Activated CD8-positive, alpha-beta T cell treated with anti-CD3 and anti-CD28 coated beads for 36 hours (primary cell): ENCODE measurements at places on chromosomes 11 and 22. TPM values are rescaled to one million over a fixed set of nuclear protein-coding genes. Genes with fewer than 3 reads are reported as not detected.

The ANGPTL5 gene
- total RNA-seq = not detected

The PSMD13 gene
- 228 TPM for total RNA-seq

The CEP126 gene
- total RNA-seq = 1.6 TPM

The CBLIF gene
- total RNA-seq = not detected

GRCh38 chr11:1073261-1073724 is 1.4 kb upstream of the MUC2 start:
- peaks cover 1% of the 10 kb centered on the region for H3K27me3 ChIP-seq
- no peaks in the 10 kb centered on the region for H3K36me3 ChIP-seq
- H3K4me1 ChIP-seq = no peaks in the 10 kb centered on the region
- no peak overlapping the region for H3K4me3 ChIP-seq
- no peak overlapping the region for H3K27ac ChIP-seq
- DNase-seq = no peak

DNA sequence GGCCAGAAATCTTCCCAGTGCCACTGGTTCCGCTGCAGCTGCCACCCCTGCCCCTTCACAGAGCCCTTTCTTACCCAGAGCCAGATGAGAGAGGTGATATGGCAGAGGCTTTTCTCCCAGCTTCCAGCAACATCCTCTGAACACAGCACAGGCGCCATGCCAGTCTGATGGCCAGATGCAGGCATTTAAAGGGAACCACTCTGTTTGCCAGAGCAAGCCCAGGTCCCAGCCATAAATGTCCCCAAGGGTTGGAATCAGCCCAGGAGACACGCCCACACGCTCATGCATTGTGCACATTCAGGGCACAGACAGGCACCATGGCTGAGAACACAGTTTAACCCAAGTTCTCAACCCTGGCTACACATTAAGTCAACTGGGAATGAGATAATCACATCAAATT is 114.3 kb upstream of the CSNK2A3 start:
- no peaks in the 10 kb centered on the region for H3K4me1 ChIP-seq
- H3K27me3 ChIP-seq = no peaks in the 10 kb centered on the region
- no peak for DNase-seq
- H3K36me3 ChIP-seq = no peaks in the 10 kb centered on the region
- H3K4me3 ChIP-seq = no peak overlapping the region

DNA sequence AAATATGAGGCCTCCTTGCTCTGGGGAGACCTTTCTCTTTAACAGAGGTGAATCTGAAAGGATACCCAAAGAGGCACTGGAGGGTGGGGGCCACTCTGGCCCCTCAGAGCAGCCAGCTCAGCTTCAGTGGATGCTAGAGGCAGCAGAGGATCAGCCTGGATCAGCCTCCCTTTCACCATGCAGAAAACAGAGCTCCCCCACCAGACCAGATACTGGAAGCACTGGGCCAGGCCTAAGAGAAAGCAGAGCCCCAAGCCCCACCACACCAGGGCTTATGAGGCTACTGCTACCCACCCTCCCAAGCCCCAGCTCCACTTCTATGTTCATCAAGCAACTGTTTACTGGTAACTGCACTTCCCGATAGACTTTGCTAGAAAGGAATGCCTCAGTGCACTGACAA is 4.0 kb upstream of the SLC43A3 start:
- DNase-seq = no peak
- H3K36me3 ChIP-seq = peaks cover 13% of the 10 kb centered on the region
- H3K4me3 ChIP-seq = no peak overlapping the region
- peaks cover 17% of the 10 kb centered on the region for H3K4me1 ChIP-seq
- no peak overlapping the region for H3K27ac ChIP-seq

- H3K27me3 ChIP-seq = no peaks in the 10 kb centered on the region
- no peaks in the 10 kb centered on the region for H3K4me1 ChIP-seq
- no peak overlapping the region for H3K4me3 ChIP-seq
- no peaks in the 10 kb centered on the region for H3K36me3 ChIP-seq
- DNase-seq = no peak
Observed at GRCh38 chr22:49151256-49152126, 676.2 kb downstream of the BRD1 start.

DNA sequence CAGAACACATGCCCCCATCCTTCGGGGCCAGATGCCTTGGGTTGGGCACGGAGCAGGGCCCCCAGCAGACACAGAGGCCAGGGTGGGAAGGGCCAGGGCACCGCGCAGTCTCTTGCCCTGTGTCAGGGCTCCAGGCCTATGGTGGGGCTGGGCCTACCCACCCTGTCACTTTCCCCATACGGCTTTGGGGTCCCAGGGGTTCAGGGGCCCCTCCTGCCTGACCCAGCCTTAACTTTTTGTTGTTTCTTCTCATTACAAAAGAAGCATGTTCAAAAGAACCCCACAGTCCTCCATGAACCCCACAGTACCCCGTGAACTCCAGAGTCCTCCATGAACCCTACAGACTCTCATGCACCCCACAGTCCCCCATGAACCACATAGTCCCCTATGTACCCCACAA is 33.0 kb upstream of the CCDC188 start:
- DNase-seq = no peak
- H3K4me3 ChIP-seq = no peak overlapping the region
- no peaks in the 10 kb centered on the region for H3K4me1 ChIP-seq
- no peak overlapping the region for H3K27ac ChIP-seq
- H3K27me3 ChIP-seq = no peaks in the 10 kb centered on the region

DNA sequence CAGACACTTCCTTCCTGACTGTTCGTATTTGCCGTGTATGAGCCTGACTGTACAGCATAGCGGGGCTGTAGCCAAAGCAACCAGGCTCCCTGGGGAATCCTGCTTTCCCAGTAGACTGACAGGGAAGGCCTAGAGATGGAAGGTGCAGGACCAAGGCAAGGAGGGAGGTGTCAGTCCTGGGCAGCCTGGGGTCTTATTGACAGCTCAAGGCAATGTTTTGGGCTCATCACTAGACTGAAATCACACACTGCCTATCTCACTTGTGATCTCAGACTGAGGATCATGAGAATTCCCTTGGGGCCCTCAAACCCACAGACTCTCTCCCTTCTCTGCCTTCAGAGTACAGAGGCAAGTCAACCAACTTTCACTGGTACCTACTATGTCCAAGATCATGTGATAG is 346.8 kb upstream of the NARS2 start:
- H3K27ac ChIP-seq = no peak overlapping the region
- no peak for DNase-seq
- H3K27me3 ChIP-seq = peaks cover 2% of the 10 kb centered on the region
- no peaks in the 10 kb centered on the region for H3K4me1 ChIP-seq
- no peak overlapping the region for H3K4me3 ChIP-seq
- no peaks in the 10 kb centered on the region for H3K36me3 ChIP-seq

DNA sequence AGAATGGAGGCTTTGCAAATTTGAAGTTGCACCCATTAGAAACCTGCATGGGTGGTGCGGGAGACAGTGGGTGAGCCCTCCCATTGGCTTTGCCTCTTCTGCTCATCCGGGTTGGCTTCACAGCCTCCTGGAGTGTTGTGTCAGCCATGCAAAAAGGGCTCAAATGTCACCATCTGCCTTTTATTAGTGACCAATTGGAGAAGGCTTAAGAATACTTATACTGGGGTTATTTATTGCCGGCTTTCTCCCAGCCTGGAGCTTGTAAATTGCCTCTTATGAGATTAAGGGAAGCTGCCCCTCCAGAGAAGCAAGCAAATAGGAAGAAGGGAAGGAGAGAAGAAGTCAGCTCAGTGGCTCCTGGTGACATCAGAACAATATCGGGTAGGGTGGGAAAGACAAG is 182.6 kb downstream of the ST3GAL4 start:
- H3K27me3 ChIP-seq = peaks cover 4% of the 10 kb centered on the region
- H3K27ac ChIP-seq = no peak overlapping the region
- no peaks in the 10 kb centered on the region for H3K4me1 ChIP-seq
- no peaks in the 10 kb centered on the region for H3K36me3 ChIP-seq

DNA sequence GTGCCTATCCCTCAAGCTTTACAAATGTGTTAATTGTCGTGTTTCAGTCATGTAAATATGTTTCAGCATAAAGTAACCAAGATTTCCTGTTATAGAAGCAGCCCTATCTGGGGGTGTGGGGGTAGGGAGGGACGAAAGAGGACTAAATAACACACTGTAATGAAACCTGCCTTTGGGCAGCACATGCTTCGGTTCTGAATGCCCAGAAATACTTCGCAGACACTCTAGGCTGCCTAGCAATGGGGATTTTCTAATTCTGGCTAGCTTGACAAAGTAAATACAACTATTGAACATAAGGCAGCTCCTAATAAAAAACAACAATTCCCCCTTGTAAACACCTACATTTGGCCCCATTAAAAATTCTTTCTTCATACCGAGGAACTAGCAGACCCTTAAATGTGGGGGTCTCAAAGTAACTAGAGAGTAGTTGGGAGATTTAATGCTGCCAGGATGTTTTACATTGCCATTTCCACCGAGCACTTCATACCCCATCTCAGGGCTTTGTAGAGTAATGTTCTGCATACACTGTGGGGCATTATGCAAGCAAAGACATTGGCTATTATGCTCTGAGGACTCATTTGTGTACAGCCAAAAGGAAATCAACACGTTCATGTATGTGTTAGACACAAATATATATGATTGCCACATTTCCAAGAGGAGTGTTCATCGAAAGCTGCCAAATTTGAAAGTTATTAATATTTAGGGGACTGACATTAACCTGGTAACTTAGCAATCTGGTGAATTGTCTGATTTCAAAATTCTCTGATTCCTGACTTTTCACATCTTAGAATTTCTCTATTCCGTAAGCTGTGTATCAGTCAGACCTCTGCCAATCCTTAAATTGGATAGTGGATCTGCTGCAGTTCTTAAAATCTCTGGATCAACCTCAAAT is 42.1 kb downstream of the PAX6 start:
- H3K27me3 ChIP-seq = no peaks in the 10 kb centered on the region
- H3K36me3 ChIP-seq = peaks cover 6% of the 10 kb centered on the region
- H3K4me1 ChIP-seq = no peaks in the 10 kb centered on the region
- H3K27ac ChIP-seq = no peak overlapping the region

GRCh38 chr11:27642954-27643353 is 57.3 kb downstream of the BDNF start:
- no peaks in the 10 kb centered on the region for H3K4me1 ChIP-seq
- H3K27me3 ChIP-seq = no peaks in the 10 kb centered on the region
- no peak for DNase-seq

DNA sequence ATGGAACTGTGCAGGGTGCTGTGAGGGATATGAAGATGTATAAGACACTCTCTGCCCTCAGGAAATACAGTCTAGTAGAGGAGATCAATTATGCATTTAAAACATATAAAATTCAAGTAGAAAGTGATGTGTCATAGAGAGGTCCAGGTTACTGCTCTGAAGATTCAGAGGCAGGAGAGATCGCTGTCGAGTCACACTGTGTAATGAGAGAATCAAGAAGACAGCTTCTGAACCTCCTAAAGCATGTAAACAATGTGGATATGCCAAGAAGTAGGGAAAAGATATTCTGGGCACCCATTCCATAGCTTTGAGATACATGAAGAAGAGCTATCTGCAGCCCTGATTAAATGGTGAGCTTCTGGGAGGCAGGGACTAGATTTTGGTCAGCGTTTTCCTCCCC is 16.7 kb downstream of the SSH3 start:
- H3K36me3 ChIP-seq = peaks cover 3% of the 10 kb centered on the region
- no peak overlapping the region for H3K27ac ChIP-seq
- no peak overlapping the region for H3K4me3 ChIP-seq
- peaks cover 7% of the 10 kb centered on the region for H3K4me1 ChIP-seq
- no peak for DNase-seq

DNA sequence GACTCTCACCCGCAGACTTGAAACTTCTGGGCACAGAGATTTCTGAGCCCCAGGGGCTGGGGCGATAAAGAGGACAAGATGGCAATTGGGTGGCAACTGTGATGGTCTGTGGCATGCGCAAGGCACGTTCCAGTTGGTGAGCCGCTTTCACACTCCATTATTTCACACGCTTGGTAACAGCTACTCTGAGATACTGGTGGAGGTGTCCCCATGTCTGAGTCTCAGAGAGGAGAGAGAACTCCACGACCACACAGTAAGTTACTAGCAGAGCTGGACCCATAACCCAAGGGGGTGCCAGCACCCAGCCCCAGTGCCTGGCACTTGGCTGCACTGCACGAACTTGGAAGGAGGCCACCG is 6.0 kb upstream of the KCNJ4 start:
- H3K36me3 ChIP-seq = no peaks in the 10 kb centered on the region
- DNase-seq = no peak
- H3K27ac ChIP-seq = no peak overlapping the region
- no peak overlapping the region for H3K4me3 ChIP-seq

DNA sequence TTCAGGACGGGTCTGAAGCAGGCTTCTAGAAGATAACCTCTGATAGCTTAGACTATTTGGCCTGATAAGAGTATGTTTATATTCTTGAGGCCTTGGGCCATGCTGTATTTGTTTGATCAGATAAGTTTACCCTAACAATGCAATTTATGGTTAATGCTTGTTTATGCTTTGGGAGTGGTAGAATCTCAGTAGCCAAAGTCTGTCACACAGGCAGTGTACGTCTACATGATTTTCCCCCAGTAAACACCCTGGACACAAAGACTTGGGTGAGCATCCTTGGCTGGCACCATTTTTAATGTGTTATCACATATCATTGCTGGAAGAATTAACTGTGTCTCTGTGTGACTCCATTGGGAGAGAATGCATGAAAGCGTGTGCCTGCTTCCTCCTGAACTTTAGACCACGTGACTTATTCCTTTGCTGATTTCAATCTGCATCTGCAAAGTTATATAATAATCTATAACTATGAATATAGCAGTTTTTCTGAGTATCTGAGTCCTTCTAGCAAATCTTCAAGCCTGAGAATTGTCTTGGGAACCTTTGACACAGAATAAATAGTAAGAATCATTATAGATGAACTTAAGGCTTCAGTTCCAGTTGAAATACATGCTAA is 172.4 kb downstream of the CASP12 start:
- H3K36me3 ChIP-seq = no peaks in the 10 kb centered on the region
- H3K4me3 ChIP-seq = no peak overlapping the region
- no peak for DNase-seq
- peaks cover 6% of the 10 kb centered on the region for H3K4me1 ChIP-seq
- H3K27me3 ChIP-seq = no peaks in the 10 kb centered on the region

GRCh38 chr11:10247011-10247410 is 47.0 kb downstream of the SBF2 start:
- no peaks in the 10 kb centered on the region for H3K27me3 ChIP-seq
- DNase-seq = no peak
- no peak overlapping the region for H3K4me3 ChIP-seq
- peaks cover 2% of the 10 kb centered on the region for H3K4me1 ChIP-seq
- no peak overlapping the region for H3K27ac ChIP-seq

GRCh38 chr11:73157101-73158010 is 15.2 kb upstream of the FCHSD2 start:
- H3K27me3 ChIP-seq = no peaks in the 10 kb centered on the region
- peaks cover 47% of the 10 kb centered on the region for H3K4me1 ChIP-seq
- no peak overlapping the region for H3K27ac ChIP-seq
- H3K4me3 ChIP-seq = no peak overlapping the region

- H3K4me3 ChIP-seq = no peak overlapping the region
- H3K4me1 ChIP-seq = no peaks in the 10 kb centered on the region
- no peak for DNase-seq
- H3K36me3 ChIP-seq = no peaks in the 10 kb centered on the region
- no peak overlapping the region for H3K27ac ChIP-seq
Observed at GRCh38 chr11:45502226-45502545, 163.2 kb downstream of the CHST1 start.

GRCh38 chr22:23031381-23031780 is 38.9 kb upstream of the GNAZ start:
- no peak overlapping the region for H3K27ac ChIP-seq
- peaks cover 5% of the 10 kb centered on the region for H3K4me1 ChIP-seq
- peaks cover 3% of the 10 kb centered on the region for H3K27me3 ChIP-seq
- no peak for DNase-seq
